ENCODE measurements at places on chromosomes 12 and 14.

DNA sequence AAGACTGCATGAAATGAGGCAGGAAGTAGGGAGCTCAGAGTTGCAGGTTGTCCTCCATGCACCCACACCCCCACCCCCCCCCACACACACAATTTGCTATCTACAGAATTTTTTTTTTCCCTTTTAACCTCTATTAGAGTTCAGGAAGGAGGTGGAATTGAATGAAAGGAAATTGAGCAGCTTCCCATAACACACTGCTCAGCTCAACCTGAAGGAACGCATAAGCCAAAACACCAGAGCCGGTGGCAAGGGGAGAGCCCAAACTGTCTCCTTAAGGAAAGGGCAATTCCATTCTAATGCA lies 74.1 kb downstream of the NUAK1 start:
- DNase-seq: no peak

GRCh38 chr12:27431185-27431584 lies 15.4 kb upstream of the SMCO2 start:
- no peak for DNase-seq

DNA sequence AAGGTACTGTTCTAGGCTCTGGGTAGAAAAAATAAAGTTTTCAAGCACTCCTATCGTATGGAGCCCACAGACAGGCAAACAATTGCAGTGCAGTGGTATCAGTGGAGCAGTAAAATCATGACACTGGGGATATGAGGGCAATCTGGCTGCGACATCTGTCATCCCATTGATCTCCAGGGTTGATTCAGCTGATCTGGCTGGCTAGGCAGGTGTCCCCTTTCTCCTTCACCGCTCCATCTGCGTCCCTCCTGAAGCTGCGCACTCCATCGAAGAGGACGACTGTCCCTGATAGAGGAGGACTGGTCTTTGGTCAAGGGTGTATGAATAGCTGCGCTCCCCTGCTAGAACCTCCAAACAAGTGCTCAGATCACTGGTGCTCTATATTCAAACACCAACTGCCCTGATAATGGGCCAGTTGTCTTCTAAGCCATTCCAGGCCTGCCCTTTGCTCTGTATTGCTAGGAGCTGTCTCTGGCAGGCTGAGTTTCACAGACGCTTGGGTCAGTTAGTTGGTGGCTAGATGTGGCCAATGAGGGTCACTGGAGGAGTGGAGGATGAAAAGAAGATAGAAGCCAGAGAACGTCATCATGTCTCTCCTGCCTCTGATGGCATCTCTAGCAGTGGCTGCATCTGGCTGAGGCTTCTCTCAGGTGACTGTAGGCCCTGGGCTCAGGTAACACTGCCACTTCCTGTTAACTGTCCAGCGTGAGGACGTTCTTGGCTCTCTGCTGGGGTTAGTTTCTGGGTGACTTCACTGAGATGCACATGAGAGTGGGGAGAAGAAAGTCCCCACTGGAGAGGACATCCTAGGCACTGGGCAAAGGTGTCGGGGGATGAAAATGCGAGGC lies 205.0 kb upstream of the FOXN3 start:
- DNase-seq: no peak

DNA sequence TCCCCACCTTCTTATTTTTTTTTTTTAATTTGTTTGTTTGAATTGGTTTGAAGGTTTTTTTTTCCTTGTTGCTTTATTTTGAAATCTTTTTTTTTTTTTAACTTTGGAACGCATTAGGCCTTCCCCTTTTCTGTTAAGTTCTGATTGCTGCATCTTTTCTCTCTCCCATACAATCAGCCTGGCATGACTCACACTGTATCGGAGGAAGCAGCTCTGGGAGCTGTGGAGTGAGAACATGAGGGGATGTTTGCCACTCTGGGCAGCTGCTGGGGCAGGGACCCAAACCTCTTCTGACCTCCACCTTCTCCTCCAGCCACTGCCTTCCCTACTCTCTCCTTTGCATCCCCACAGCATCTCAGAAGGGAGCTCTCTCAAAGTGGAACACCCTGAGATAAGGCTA lies 160.3 kb upstream of the FKBP4 start:
- DNase-seq: no peak

GRCh38 chr12:120534703-120535655 lies 823 bp downstream of the RNF10 start:
- DNase-seq: peak; percentile 88

DNA sequence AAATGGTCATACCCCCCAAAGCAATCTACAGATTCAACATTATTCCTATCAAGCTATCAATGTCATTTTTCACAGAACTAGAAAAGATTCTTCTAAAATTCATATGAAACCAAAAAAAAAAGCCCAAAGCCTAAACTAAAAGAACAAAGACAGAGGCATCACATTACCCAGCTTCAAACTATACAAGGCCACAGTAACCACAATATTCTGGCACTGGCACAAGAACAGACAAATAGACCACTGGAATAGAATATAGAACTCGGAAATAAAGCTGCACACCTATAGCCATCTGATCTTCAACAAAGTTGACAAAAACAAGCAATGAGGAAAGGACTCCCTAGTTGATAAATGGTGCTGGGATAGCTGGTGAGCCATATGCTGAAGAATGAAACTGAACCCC lies 89.2 kb upstream of the PCED1B start:
- DNase-seq: no peak

DNA sequence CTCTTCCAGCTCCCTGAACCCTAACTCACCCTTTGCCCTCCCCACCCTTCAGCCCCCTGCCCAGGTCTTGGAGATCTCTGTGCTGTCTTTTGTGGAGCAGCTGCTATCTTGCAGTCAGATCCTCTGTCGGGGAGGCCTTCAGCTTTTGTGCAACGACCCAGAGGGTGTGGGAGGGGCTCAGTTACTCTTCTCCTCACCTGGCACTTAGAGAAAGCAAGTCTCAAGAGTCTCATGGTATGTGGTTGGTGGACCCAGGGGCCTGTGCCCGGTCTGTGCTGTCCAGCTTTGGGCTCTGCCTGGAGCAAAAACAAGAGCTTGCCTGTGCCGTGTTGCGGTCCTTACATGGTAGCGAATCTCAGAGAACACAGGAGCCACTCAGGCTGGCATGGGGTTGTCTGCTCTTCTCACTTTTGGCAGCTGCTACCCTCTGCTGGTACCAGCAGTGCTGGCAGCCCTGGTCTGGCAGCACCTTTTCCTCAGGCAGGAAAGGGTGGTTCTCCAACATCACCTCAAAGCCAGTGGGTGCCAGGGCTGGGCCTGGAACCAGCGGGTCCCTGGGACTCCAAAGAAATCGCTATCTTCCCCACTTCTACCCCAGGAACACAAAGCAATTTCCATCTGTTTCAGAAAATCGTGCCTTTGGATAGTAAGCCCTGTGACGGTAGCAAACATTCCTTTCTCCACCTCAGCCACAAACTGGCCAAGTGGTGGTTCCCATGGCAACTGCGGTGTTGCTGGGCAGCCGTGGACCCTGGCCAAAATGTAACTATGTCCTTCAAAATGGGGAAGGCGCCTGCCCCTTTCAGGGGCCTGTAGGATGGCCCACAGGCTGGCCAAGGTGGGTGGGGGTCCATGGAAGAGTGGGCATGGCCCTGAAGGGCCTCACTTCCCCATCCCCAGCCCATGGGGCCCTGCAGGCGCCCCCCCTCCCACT lies 90.0 kb downstream of the RIN3 start:
- peak; percentile 92 for DNase-seq

GRCh38 chr12:92400006-92400405 lies 254.4 kb upstream of the BTG1 start:
- no peak for DNase-seq

DNA sequence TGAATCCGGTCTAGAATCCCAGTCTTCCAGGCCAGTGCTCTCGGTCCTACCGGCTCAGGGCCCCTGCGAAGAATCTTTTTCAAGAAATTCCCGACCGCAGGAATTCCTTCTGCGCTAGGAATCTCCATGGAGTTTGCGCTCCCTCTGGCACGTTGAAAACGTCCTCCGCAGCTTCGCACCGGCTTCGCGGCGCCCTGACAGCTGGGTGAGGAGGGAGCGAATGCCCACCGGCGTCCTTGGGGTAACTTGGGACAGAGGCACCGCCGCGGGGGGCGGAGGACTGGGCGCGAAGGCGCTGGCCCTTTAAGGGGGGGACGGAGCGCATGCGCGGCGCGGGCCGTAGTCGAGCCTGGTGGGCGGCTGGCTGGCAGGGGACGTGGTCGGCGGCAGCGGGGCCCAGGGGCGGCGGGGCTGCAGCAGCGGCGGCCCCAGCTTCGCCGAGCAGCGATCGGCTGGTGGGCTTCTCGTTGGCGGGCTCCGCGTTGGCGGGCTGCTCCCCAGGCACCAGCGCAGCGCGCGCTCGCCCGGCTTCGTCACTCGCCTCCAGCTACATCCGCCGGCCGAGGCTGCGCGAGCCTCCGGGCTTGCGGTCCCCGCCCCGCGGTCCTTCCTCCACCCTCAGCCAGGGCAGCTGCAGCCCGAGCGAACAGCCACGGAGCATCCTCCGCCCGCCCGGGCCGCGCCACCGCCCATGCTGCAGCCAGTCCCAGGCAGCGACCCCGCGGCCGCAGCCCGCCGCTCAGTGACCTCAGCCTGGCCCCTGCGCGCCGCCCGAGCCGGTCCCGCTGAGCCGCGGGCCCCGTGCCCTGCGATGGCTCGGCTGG lies at the start of gene VASH1:
TSS of gene VASH1 (plus strand) at position 333 of the 824 bp plus-strand sequence. CDS start 1,354 bp downstream, outside the sequence.
- DNase-seq: peak; percentile 66

DNA sequence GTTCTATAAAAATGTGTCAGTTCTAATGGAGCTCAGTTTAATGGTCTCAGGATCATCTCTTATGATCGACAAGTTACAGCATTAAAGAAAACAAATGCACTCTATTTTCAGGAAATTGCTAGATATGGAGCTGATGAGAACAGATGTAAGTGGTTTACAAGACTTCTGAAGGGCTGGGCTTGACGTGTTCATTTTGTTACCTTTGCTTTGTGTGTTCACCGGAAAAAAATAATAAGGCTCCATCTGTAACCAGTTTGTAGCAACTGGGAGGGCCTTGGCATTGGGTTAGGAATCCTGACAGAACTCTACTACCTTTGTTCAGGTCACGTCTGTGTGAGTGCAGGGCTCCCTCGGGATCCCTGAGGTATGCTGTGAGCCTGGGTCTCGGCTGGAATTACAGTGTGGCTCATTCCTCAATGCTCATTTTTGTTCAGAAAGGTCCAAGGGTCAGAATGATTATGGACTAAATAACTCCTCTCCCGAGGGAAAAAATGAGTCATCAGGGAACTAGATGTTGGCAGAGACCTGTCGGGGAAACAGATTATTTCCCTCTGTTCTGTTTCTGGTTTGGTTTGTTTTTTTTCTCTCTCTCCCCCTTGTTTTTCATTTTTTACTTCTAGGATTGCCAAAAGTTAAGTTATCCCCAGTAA lies 158.0 kb downstream of the SLC5A8 start:
- peak; percentile 97 for DNase-seq

DNA sequence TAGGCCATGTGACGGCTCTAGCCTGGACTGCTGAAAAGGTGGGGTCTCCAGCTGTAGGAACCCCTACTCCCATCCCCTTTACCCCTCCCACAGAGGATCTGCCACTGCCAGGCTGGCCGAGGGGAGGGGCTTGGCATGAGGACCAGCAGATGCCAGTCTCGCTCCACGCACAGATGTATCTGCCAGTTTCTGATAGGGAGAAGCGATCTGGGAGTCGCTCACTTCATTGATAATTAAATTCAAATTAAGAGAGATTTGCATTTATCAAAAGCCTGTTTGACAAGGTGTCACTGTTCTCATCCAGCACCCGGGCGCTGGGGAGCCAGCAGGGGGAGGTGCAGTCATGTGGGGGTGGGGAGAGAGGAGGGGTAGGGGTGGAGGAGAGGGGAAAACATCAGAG lies 217.6 kb upstream of the MYL2 start:
- no peak for DNase-seq

- no peak for DNase-seq
Observed at GRCh38 chr12:50746431-50746830, 17.5 kb upstream of the ATF1 start.

DNA sequence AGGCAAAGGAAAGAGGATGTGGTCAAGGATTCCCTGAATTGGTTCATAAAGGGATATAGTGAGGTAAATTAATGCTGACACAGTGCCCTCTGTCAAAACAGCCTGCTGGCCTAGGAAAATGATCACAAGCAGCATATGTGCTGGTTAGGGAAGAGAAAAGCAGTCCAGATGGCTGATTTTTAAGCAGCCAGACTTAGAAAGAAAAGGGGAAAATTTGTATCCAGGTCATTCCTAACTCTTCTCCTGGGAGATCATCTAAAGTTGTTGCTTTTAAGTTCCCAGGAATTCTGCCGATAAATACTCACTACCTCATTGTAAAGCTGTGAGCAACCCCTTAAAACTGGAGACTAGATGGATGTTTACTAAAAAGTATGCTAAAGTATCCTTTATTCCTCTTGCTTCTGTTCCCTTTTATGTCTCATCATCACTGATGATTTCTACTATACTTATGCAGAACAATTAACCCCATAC lies 46.4 kb upstream of the CNOT2 start:
- DNase-seq: no peak

DNA sequence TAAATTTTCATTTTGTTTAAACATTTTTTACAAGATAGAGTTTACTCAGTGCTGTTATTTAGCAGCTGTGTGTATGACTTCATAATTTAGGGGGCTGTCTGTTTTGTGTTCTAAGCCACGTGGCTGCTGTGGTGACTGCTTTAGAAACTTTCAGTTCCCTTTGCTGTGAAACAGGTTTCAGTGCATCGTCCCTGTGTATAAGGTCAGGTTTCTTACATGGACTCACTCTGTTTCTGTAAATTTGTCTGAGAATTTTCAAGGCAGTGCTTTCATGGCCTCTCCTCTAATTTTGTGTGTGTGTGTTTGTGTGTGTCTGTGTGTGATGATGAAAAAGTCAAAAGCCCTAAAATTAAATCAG lies 32.4 kb downstream of the BICD1 start:
- DNase-seq: peak; percentile 59

GRCh38 chr14:50932592-50933495 lies 11.4 kb downstream of the PYGL start:
- DNase-seq: peak; percentile 28

DNA sequence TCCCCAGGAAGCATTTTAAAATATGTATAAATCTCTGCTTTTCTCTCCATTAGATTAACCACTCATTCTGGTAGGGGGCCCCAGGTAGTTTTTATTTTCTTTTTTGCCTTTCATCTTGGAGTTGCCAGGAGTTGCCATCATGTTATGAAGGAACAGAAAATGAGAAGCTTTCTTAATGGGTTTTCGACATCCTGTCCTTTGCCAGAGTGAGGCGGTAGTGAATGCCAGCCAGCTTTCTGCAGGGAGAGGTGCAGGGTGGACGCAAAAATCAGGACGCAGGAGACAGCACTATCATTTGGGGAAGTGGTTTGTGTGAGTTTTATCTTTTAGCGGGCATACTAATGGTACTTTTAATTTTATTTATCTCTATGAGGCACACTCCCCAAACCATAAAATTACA lies 1.7 kb downstream of the RASSF8 start:
- no peak for DNase-seq

DNA sequence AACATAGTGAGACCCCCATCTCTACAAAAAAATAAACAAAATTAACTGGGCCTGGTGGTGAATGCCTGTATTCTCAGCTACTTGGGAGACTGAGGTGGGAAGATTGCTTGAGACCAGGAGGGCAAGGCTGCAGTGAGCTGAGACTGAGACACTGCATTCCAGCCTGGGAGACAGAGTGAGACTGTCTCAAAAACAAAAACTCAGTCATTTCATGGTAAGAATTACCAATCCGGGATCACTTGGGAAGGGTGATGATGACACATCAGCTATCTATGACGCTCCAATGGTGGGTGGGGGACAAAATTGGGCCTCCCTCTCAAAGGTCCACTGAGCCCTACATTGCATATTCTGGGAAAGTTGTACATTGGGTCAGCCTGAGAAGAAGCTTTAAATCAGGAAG lies 47.7 kb downstream of the SERPINA3 start:
- no peak for DNase-seq

Data from astrocyte (in vitro differentiated cells and primary cell).